RCC 7860 (cell line): ENCODE measurements at places on chromosomes 3 and 15.
A peak's percentile ranks its signal among the peaks of the same experiment; 100 is the strongest.

- DNase-seq, result no peak
Observed at GRCh38 chr3:116337229-116337628, 108.1 kb downstream of the LSAMP start.

DNA sequence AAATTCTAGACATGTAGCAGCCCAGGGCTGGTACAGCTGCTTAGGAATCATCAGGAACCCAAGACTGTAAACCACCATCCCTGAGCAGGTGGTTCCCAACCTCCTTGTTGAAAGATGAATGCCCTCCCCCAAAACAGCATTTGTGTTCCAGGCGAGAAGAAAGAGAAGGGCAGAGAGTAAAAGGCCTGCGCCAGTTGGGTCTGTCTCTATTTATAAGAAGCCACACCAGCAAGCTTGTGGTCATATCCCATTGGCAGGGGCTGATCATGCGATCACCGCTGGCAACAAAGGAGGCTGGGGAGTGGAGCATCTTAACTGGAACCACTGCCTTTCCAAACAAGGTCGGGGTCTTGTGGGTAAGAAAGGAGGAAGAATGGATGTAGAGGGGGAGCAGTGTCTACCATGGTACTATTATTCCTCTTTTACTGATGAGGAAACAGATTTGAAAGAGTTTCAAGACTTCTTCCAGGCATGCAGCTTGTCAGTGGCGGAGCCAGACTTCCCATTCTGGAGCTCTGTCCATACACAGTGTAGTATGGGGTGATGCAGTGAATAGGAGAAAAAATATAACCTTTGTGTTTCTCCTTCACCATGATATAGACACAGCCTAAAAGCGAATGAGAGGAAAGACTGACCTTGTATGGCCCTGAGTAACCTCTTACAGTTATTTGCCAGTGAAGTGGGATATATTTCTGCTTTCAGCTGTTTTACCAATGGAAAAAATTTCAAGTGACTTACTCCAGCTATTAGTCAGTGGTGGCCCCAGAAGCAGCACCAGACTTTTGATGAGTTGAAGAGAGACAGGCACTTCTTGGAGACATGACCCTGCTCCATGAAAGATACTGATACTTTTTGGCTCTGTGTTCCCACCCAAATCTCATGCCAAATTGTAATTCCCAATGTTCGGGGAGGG lies 222.6 kb downstream of the ABHD5 start:
- DNase-seq, result no peak

DNA sequence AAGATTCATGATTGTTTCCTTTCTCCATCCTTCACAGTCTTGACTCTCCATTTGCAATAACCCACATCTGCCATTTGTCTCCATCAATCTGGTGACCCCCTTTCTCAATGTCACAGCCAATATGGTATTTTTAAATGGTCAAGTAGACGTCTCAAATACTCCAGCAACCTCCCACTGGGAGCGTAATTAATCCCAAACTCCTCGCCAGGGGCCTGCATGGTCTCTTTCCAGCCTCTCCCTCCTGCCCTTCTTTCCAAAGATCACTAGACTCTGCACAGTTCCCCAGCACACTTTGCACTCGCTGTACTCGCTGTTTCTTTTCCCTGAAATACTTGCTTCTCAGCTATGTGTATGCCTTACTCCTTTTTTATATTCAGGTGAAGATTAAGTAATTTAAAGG lies 115.3 kb downstream of the PLCH1 start:
- DNase-seq, result no peak

- DNase-seq, result peak; percentile 42
Observed at GRCh38 chr15:64209680-64210334, 47.0 kb upstream of the PPIB start.

GRCh38 chr3:52094571-52095485 lies 38.5 kb upstream of the DUSP7 start:
- no peak for DNase-seq

- DNase-seq, result no peak
Observed at GRCh38 chr3:70974747-70975146, 608.8 kb downstream of the FOXP1 start.

DNA sequence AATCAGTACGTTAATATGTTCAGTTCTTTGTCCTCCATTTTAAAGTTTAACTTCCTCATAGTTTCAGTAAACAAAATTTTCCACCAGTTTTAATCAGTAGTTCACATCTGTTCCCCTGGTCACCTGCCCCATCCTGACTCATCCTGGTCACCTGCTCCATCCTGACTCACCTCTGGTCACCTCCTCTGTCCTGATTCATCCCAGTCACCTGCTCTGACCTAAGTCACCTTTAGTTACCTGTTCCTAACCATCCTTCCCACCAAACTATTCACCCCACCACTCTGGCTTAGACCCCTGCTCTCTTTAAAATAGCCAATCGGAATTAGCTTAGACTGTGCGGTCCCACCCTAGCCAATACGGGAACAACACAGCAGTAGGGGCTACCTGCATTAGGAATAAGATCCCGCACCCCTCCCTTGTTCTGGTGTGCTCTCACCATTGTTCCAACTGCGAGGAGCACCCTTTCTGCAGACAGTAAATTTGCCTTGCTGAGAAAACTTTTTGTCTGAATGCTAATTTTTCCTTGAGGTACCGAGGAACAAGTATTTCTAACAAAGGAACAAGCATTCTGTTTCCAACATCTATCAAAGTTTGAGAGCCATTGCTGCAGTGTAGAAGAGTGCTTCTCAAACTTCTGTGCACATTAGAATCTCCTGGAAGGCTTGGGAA lies 169.3 kb downstream of the ADAMTS17 start:
- no peak for DNase-seq
